IMR-90 (cell line): ENCODE measurements at places on chromosomes 16 and 17. TPM values are rescaled to one million over a fixed set of nuclear protein-coding genes. Genes with fewer than 3 reads are reported as not detected.
A peak's percentile ranks its signal among the peaks of the same experiment; 100 is the strongest.

Gene SKAP1
- total RNA-seq, result not detected in 2 replicates

DNA sequence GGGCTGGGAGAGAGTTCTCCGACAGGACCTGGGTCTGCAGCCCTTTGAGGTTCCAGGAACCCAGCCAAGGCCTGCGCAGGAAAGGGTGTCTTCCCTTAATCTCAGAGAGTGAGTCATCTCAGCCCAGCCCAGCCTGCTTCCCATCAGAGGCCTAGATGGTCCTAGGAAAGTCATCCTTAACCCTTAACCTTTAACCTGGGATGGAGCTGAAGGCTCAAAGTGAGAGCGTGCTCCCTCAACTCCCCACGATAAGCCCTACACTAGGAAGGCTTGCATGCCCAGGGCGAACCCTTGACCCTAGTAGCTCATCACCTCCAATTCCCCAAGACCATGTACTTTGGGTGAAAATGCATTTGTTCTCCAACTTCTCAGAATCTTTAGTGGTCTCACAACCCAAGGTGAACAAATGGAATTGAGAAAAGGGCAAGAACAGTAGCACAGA, 4.8 kb upstream of the ATXN7L3 start:
- DNase-seq, result peak; percentile 61

Gene SCRN2
- total RNA-seq, result 14.7 and 17.2 TPM in 2 replicates

- DNase-seq, result peak; percentile 79
Measured at GRCh38 chr17:61444831-61445230, 7.4 kb upstream of the TBX4 start.

- DNase-seq, result peak; percentile 76
Measured at GRCh38 chr17:61431594-61432311, 20.5 kb upstream of the TBX4 start.

DNA sequence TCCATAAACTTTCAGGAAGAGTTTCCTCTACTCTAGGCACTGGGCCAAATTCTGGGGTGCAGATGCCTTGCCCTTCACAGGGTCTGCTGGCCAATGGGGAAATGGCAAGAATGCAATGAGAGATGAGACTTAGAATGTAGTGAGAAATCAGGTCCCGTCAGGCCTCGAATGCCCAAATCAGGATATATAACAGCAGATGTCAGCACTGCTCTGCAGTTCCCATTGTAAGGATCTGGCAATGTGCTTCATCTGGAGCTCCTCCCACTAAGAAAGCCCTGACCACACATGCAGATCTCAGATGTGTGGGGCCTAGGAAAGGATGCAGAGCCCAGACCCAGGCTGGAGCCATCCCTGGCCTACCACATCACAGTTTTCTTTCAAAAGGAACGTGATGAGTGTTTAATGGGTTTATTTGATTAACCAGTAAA, 13.9 kb upstream of the LPCAT2 start:
- peak; percentile 96 for DNase-seq

GRCh38 chr16:55144651-55145050, 179.4 kb upstream of the IRX6 start:
- DNase-seq, result no peak

Gene MLKL
- total RNA-seq, result 4.2 and 4.5 TPM in 2 replicates

DNA sequence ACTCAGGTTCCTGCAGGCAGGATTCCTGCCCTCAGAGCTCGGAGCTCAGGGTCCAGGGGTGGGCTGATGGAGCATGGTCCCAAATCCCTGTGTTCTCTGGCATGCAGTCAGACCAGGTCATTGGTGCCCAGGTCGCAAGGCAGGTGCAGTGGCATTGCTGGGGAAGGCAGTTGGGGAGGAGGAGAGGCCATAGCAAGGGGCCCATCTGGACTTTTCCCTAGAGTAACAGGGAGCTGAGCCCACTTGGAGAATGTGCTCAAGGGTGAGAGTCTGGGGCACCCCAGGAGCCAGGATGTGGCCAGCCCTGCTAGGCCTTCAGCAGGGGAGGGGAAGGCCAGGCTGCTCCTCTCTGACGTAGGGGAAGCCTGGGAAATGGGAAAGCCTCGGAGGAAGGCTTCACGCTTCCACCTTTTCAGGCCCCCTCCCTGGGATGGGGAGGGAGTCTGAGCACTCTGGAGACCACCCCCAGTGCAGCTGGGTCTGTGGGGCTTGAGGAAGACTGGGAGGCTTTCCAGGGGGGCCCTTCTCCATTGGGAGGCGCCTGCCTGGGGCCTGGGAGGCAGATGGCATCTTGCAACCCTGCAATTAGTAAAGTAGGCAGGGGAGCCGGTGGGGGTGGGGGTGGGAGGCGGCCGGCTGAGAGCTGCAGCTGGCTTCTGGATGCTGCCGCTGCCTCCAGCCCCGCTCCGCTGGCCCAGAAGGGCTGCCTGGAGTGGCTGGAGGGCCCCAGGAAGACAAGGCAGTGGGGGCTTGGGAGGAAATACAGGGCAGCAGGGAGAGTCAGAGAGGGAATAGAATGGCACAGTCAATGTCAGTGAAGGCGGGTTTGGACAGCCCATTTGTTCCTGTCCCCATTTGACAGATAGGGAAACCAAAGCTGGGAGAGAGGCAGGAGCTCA, 21.1 kb upstream of the DOK4 start:
- DNase-seq, result no peak
